ENCODE measurements at places on chromosomes 16 and 17.
A peak's percentile ranks its signal among the peaks of the same experiment; 100 is the strongest.

- peak; percentile 87 for DNase-seq
Observed at GRCh38 chr17:80720610-80721577, 176.3 kb downstream of the RPTOR start.

- DNase-seq = no peak
Observed at GRCh38 chr17:29733166-29733565, 110.5 kb upstream of the CORO6 start.

- DNase-seq = no peak
Observed at GRCh38 chr16:27400751-27401620, 988 bp upstream of the IL21R start.

- DNase-seq = no peak
Observed at GRCh38 chr16:342455-343213, 9.9 kb downstream of the AXIN1 start.

GRCh38 chr16:24609740-24610415 is 70.5 kb downstream of the RBBP6 start:
- peak; percentile 61 for DNase-seq

- DNase-seq = peak; percentile 79
Observed at GRCh38 chr16:66408163-66409048, 18.7 kb upstream of the BEAN1 start.

GRCh38 chr16:30984669-30985400 is at the start of gene HSD3B7:
Gene HSD3B7 (plus strand): TSS chr16:30985207. CDS start chr16:30985659, 452 bp downstream.
- peak; percentile 89 for DNase-seq

DNA sequence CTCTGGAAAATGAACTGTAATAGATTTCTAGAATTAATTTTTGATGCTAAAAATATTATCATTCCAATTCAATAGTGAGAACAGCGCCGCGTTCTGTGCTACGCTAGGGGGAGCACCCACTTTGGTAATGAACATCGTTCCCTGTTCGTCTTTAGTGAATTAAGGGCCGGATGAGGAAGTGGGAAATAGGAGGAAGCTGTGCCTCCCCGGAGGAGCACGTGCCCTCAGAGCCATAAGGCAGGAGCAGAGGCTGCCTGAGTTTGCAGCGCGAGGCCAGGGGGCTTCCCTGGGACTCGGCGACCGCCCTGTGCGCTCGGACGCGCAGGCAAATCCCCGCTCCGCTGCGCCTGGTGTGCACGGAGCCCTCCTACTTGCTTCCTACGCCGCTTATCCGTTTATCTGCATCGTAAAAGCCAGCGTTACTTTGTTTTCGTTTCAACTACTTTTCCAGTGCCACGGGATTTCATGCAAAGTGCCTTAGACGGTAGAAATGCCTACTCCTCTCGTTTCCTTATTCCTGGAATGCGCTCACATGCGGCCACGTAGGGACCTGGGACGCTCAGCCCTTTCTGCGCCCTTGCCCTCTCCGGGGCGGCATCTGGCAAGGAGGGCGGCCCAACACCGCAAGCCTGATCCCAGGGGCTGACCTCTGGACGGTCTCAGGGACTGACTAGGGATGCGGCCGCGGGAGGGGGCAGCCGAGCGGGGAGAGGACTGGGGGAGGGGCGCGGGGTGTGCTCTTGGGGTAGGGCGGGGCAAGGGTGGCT is 76.4 kb downstream of the KCNJ12 start:
- peak; percentile 60 for DNase-seq

- DNase-seq = no peak
Observed at GRCh38 chr17:50312308-50312707, 33.6 kb upstream of the XYLT2 start.

DNA sequence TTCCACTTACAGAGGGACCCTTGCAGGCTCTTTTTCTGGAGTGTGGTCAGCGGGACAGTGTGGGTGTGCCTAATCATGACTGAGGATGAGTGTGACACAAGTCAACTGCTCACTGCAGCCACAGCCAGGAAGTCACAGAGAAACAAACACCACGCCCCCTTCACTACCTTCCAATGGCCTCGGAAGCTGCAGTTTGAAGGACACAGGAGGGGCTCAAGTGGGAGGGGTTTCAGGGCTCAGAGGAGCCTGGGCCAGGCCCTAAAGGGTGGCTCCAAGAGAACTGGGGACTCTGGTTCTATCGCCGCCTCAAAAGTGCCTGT is 116.2 kb upstream of the SDK2 start:
- no peak for DNase-seq

DNA sequence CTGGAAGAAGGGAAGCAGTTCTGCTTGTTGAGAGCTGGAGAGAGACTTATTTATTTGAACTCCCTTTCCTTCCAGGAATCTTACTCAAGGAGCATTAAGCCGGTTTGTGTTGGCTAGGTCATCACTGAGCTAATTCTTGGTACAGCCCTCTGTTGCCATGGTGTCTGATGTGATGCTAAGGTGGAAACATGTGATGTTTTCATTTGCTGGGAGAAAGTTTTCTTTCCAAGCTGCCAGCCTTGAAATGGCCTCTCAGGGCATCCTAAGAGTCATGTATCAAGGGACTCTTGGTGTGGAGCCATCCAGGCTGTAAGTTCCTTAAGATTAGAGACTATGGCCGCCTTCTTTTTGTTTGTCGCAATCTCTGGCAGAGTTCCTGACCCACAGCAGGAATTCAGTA is 4.2 kb downstream of the PSKH1 start:
- DNase-seq = no peak

DNA sequence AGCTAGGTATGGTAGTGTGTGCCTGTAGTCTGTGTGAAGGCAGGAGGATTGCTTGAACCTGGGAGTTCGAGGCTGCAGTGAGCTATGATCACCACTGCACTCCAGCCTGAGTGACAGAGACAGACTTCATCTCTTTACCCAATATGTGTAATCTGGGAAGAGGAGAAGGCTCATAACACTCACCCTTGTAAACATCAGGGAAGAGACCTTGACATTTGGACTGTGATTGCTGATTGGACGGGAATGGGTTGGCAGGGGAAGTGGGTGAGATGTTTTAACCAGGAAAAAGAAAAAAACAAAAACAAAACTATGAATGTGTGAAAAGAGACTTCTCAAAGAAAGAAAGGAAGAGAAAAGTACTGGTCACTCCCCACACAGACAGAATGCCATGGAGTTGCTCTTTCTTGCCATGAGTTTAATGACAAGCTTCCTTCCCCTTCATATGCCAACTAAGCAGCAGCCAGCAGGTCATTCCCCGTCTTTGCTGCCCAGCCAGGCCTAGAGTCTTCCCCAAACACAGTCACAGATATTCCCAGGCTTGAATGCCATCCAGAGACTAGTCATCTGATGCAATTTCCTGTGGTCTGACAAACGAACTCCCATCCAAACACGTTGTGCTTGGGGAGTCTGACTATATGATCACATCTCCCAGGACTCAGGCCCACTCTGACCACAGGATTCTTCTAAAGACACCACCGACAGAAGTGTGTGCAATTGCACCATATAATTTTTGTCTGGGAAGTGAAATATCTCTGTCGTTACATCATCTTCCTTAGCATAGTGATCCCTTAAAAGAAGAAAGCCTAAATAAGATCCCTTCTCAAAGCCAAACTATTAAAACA is 3.6 kb upstream of the XAF1 start:
- peak; percentile 21 for DNase-seq

GRCh38 chr16:23296994-23297393 is 5.1 kb upstream of the SCNN1B start:
- peak; percentile 32 for DNase-seq

DNA sequence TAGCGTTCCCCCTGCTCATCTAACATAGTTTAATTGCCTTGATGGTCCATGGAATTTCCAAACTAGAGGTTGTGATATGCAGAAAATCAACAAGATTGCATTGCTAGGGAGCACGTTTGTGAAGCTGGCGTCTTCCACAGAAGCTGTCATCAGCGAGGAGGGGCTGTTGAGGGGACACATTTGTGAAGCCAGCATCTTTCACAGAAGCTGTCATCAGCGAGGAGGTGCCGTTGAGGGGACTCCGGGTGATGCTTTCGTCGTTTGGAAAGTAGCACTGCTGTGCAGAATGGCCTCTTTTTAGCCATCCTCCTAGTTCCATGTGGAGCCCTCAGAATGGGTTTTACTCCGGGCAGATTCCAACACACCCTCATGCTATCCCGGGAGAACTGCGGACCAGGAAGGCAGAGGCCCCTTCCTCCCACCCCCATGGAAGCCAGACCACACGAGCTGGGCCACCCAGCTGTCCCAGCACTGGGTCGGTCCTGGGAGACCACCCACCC is 119.6 kb upstream of the CHMP6 start:
- no peak for DNase-seq

DNA sequence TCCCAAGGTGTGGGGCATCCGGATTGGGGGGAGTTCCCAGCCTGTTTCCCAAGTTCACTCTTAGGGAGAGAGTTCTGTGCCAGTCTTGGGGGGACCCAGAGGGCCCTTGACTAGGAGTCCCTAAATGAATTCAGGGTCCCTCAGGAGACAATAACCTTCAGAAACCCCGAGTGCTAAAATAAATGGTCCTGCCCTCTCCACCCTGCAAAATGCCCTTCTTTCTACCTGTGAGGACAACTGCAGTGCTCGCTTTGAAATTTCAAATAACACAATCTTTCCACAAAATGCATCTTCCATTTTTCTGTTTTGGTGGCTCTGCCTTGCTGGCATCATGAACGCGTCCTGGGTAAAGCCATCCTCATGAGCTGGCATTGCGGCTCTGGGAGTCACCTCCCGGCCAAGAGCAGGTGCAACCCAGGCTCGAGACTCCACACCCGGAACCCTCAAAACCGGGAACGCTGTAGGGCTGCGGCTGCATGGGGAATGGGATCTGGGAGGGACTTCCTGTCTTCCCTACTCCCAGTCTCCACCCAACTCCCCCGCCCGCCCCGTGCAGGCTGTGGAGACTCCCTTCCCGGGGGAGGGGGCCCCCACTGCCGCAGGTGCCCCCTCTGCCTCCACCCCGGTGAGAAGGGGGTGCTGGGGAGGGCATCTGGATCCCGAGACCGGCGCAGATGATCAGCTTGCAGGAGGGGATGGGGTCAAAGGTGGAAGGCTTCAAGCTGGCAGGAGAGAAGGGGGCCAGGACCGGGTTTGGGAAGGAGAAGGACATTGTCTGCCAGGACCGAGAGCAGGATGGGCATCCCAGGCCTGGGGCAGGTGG is at the start of gene ZNF205:
TSS of gene ZNF205 (plus strand) at position 529 of the 823 bp plus-strand sequence. CDS start 845 bp downstream, outside the sequence.
- DNase-seq = peak; percentile 88

DNA sequence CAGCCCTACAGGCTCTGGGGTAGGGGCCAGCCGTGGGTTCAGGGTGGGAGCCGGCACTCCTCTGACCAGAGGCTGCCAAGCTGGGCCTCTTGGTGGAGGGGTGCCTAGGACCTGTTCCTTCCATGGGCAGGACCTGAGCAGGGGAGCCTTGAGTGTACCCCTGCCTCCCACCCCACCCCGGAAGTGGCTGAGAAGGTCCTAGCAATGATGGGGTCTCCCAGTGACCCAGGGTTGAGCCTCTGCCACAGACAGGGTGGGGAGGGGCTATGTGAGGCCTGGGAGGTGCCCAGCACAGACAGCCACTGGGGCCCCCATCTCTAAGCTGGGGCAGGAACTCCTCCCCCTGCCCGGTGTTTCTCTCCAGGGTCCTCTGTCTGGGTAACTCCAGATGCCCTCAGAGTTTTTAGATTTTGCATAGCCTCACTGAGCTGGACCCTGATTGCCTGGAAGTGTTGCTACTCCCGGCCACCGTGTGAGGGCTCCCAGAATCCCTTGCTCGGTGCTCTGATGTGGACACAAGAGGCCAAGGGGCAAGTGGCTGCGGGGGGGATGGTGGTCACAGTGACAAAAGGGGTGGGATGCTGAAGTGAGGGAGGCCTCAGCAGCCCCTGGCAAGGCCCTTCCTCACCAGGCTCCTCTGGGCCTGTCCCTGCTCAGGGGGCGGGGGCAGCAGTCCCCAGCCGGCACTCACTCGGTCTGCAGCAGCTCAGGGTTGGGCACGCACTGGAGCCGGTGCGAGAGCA is 6.4 kb upstream of the MTSS2 start:
- no peak for DNase-seq

- peak; percentile 25 for DNase-seq
Observed at GRCh38 chr16:27920391-27920891, 143.1 kb downstream of the GSG1L start.

- DNase-seq = peak; percentile 65
Observed at GRCh38 chr17:81245024-81245664, 6.0 kb downstream of the NDUFAF8 start.

GRCh38 chr17:61684818-61685217 is 93.8 kb upstream of the NACA2 start:
- no peak for DNase-seq

- DNase-seq = no peak
Observed at GRCh38 chr16:35737076-35737475, 2277.7 kb downstream of the TP53TG3F start.

Measured in ACHN (cell line).